Fibroblast of skin of back (primary cell): ENCODE measurements at places on chromosomes 1 and 21.

DNA sequence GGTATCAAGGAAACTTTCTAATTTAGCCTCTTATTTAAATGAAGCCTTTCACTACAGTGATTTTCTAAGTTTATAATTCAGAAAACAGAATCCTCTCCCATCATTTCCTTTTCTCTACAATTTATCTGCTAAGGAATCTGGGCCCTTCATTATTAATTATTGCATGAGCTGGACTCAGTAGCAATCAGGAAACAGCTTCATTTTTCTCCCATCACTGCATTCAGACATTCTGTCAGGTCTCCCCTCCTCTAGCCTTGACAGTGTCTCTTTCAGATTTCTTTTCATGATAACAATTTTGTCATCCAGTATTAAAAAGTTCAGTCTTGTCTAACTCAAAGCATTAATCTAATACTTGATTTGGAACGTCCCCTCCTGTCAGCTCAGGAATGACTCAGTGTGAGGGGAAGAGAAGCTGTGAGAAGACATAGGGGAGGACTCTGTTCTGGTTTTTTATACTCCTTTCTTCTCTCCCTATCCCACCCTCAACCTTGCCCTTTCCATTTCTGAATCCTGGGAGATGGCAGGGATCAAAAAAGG, 28.1 kb downstream of the SLC44A5 start:
- DNase-seq: no peak

GRCh38 chr1:37069406-37069805, 35.1 kb upstream of the GRIK3 start:
- DNase-seq: no peak

DNA sequence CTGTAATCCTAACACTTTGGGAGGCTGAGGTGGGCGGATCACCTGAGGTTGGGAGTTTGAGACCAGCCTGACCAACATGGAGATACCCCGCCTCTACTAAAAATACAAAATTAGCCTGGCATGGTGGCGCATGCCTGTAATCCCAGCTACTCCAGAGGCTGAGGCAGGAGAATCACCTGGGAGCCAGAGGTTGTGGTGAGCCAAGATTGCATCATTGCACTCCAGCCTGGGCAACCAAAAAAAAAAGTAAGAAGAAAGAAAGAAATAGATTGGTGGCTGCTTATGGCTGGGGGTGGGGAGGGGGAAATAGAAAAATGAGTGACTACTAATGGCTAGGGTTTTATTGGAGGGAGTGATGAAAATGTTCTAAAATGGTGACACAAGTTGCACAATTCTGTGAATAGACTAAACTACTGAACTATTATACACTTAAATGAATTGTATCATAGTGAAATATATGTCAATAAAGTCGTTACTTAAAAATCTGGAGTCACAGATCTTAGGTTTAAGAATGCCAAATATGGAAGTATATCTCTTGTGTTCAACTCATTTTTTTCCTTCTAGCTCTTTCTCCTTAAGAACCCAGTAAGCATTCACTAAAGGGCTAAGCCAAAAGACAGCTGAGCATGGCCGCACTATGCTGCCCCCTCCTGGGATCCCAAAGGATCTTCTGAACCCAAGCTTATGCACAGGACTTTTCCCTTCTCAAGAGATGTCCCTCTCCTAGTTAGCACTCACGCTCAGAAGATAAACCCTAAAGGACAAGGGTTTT, 3.2 kb upstream of the NPL start:
- peak; percentile 68 for DNase-seq

DNA sequence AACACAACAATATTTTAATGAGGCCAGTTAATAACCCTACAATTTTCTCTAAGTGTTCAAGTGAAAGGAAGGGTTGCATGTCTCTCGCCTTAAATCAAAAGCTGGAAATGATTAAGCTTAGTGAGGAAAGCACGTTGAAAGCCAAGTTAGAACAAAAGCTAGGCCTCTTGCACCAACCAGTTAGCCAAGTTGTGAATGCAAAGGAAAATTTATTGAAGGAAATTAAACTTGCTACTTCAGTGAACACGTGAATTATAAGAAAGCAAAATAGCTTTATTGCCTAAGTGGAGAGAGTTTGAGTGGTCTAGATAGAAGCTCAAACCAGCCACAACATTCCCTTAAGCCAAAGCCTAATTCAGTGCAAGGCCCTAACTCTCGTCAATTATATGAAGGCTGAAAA, 135.6 kb downstream of the DUSP10 start:
- DNase-seq: no peak

- DNase-seq: no peak
Measured at GRCh38 chr1:26578167-26578566, 48.6 kb downstream of the RPS6KA1 start.

- DNase-seq: no peak
Measured at GRCh38 chr1:26575348-26575747, 45.8 kb downstream of the RPS6KA1 start.

DNA sequence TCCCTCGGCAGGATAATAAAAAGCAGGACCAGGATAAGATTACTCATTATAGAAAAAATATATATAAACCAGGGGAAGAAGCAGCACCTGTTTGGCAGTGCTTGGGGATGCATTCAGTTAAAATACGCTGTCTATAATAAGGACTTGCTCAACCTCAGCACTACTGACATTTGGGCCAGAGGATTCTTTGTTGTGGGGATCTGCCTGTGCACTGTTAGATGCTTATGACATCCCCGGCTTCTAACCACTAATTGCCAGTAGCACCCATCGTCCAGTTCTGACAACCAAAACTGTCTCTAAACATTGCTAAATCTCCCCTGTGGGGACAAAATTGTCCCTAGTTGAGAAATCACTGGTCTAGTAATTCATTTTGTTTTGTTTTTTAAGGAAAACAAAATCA, 242.1 kb downstream of the SLC45A1 start:
- no peak for DNase-seq

DNA sequence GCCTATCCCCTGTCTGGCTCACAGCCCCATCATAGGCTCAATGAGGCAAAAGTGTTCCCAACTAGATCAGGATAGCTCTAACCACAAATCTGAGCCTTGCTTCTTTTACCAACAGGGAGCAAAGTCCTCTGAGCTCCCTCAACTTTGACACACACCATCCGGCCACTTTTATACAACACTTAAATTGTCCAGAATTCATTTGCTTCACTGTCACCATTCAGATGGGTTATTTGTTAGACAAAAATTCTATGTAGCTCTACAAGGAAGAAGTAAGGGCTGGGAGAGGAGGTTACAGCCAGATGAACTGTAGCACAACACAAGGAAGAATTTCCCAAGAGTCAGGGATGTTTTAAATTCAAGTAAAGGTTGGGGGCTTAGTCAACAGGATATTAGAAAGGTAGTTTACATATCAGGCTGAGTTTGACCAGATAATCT, 50.8 kb downstream of the TGFBR3 start:
- no peak for DNase-seq

GRCh38 chr1:5734414-5734813, 257.8 kb downstream of the NPHP4 start:
- DNase-seq: no peak

GRCh38 chr1:41475859-41476567, 8.5 kb downstream of the EDN2 start:
- DNase-seq: peak; percentile 70

DNA sequence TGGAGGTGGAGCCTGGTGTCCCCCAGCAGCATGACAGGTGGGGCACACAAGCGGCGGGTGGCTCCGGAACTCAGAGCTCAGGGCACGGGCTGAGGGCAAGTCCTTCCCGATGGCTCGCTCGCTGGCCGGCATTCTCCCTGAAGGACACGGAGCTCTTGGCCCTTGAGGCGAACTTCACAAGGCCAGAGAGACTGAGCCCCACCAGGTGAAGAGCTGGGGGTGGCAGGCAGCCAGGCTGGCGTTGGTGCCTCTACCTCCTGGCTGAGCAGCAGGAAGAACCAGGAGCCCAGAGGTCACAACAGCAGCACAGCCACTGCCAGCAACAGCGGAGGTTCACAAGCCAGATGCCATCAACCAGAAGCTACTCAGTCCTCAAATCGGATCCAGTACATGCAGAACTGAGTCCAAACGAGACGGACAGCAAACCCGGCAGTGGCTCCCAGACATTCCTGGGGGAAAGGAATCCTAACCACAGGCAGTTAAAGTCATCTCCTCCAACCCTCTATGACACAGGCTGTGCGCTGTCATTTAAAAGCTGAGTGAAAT, 54.1 kb downstream of the NPHP4 start:
- peak; percentile 85 for DNase-seq

- DNase-seq: no peak
Measured at GRCh38 chr1:172973424-172973823, 77.3 kb downstream of the TNFSF18 start.

DNA sequence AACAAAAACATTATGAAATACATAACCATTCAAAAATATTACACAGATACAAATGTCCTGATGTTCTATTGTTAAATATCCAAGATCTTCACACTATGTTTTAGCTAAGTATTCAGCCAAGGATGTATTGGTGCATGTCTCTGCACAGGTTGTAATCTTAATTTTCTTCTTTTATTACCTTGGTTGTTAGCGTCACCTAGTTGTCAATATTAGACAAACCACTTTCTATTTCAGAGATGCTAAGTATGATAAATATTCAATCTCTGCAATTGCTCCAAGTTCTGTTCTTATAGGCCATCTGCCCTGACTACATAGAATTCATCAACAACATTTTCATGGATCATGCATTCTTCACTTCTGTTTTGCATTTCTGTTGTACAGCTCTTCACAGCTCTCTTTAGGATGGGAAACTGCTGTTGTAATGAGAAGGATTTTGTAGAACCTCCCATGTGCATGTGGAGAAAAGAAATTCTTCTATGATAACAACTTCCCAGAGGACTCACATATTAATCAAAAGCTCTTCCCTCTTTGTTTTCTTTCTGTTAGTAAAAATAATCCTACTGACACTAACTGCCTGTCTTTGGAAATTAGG, 380.1 kb downstream of the NUF2 start:
- DNase-seq: peak; percentile 6

DNA sequence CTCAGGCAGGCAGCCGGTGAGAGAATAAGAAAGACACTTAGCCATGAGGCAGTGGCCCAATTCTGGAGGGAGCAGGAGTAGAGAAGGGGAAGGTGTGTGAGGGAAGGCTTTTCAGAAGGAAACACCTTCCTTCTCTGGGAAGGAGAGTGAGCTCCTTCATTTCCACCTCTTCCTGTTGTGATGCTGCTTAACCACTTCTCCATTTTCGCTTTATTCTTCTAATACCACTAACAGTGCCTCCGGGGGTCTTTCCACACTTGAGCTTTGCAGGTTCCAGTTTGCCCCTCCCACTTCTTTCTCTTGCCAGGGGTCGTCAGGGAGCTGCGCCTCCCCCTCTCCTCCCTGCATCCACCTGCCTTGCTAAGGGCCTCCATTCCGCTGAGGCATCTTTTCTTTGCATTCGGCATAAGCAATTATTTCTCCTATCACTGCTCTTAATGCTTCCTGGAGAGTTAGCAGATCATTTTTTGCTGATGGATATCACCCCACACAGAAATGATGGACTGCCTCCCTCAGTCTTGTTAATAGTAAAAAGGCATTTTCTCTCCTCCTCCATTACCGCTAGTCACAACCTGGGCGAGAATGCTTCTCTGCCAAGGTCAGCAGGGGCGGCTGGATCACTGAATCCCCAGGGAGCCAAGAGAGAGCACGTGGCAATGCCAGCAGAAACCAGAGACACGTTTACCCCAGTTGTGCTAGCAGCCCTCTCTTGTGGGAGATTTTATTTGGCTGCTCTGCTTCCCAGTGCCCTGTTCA, 74.8 kb downstream of the ELAVL4 start:
- DNase-seq: no peak

GRCh38 chr1:8866792-8867415, 11.6 kb downstream of the ENO1 start:
- no peak for DNase-seq

GRCh38 chr1:167529829-167530474, 11.6 kb upstream of the CD247 start:
- DNase-seq: no peak

GRCh38 chr1:3069491-3070308, 697 bp downstream of the PRDM16 start:
- peak; percentile 73 for DNase-seq

DNA sequence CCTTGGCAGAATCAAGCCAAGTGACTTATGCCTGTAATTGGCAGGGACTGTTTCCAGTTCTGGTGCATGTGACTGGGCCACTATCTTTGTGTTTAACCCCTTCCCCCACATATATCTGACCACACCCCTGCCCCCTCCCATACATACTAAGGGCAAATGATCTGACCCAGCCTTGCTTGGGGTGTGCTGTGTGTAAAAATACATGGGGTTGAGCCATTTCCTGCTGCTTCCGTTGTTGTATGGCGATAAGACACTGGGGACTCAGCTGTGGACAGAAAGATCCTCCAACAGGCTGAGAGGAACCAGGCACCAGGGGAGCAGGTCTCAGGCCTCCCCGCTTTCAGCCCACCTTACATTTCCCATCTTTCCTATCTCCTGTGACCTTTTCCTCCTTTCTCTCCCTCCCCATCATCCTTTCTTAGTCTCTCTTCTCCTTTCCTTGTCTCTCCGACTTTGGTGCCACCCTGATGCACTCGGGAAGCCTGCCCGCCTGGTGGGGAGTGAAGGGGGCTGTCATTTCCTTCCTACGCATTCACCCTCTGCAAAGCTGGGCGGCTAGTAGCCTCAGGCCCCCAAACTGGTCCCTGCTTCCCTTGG, 39.7 kb downstream of the TMCC2 start:
- no peak for DNase-seq

- DNase-seq: no peak
Measured at GRCh38 chr1:225712391-225712790, 59.5 kb upstream of the ENAH start.

DNA sequence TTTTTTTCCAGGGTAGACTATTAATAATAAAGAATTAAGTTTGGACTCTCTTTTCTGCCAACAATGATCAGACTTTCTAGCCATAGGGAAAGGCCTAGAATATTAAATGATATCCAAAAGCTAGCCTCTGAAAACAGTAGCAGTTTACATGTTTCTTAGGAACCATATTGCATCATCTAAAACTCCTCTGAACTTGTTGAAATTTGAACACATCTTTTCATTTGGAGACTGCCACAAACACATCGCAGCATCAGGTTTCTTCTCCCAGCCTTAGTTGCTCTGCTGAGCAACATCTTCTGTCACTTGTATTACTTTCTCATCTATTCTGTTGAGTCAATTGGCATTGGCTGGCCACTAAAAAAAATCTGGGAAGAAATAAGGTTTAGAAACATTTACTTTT, 63.2 kb upstream of the GNG4 start:
- no peak for DNase-seq

GRCh38 chr1:83872515-83872914, 126.4 kb downstream of the TTLL7 start:
- DNase-seq: no peak

DNA sequence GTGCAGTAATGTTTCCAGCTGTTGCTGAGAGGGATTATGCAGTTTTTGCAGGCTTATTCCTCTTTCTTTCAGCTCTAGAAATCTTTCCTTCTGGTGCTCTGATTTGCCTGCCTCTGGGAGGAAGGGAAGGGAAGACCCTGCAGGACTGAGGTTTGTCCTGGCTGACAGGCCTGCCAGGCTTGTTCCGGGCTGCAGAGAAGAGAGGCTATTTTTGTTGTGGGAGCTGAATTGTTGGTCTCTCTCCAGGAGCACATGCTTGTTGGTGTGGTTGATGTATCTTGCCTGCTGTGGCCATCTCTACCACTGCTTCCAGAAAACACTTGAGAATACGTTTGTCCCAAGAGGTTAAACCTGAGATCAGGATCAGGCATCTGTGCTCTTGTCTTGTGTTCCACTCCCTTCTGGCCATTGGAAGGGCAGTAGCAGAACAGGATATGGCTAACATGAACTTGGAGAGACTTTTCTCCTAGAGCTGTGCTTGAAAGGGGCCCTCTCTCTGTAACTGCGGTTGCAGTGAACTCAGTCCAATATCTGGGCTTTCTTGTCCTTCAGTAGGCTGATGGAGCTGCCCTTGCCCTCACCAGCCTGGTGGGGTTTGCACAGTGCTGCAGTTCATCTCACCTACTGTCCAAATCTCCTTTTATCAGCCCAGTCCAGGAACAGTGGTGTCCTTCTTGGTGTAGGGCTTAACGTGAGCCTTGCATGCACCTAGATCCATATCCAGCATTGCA, 21.5 kb upstream of the SLC25A34 start:
- peak; percentile 7 for DNase-seq
